ENCODE measurements at places on chromosomes 11 and 22.

GRCh38 chr11:17852246-17852645, 117.7 kb downstream of the KCNC1 start:
- no peak for DNase-seq

GRCh38 chr11:45264839-45265515, 21.2 kb downstream of the SYT13 start:
- peak; percentile 89 for DNase-seq

- DNase-seq, result no peak
Measured at GRCh38 chr11:13577881-13578280, 82.1 kb upstream of the PTH start.

- DNase-seq, result no peak
Measured at GRCh38 chr11:70437111-70437784, 38.9 kb downstream of the CTTN start.

- no peak for DNase-seq
Measured at GRCh38 chr22:48819961-48820360, 1007.7 kb downstream of the BRD1 start.

GRCh38 chr22:35558719-35559118, 18.1 kb downstream of the RASD2 start:
- DNase-seq, result no peak

- DNase-seq, result no peak
Measured at GRCh38 chr11:58994171-58994570, 54.9 kb downstream of the GLYATL1 start.

GRCh38 chr11:131827430-131827829, 457.0 kb downstream of the NTM start:
- no peak for DNase-seq

GRCh38 chr11:134685793-134686380, 273.8 kb upstream of the B3GAT1 start:
- no peak for DNase-seq

GRCh38 chr11:45149483-45150056, 3.1 kb downstream of the PRDM11 start:
- no peak for DNase-seq

DNA sequence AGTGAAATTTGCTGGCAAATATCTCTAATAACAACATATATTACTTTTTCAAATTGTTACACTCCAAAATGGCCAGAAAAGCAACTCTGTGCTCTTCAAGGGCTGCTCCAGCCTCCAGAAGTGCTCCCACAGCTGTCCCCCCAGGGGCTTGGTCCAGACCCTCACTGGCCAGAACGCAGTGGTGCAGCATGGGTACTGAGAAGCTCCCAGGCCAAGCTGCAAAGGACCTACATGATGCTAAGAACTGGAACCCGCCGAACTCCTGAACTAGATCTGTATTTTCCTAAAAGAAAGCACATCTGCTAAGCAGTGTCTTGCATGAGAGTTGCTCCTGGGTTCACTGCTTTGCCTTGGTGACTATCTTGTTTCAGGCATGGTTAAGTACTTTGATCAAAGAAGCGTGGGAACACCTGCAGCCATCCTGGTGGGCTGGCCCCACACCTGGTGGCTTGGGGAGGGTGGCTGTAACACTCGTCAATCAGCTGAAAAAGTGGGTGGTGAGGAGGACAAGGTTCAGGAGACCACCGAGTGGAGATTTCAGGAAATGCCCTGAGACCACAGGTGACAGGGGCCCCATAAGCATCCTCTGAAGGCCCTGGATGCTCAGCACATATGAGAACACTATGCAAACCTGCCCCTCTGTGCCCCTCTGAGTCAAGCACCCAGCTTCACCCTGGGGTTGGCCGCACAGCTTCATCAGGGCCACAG, 72.7 kb upstream of the PITPNB start:
- DNase-seq, result no peak

- no peak for DNase-seq
Measured at GRCh38 chr11:5274395-5274794, 4.7 kb upstream of the HBE1 start.

DNA sequence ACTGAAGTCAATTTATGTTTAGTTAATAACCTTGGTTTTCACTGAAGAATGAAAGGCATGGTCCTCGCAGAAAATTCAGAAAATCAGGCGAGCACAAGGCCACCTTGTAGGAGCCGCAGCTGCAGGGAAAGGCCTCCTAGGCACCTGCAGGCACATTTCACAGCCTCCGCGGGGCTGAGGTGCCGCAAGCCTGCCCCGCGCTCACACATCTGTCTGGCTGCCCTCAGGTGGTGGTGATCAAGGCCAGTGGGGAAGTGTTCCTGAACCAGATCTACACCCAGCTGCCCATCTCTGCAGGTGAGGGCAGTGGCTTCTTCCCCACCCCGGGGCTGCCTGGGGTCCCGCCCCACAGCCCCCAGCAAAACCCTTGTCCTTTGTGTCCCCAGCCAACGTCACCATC, 10.5 kb downstream of the MUC5AC start:
- DNase-seq, result no peak

DNA sequence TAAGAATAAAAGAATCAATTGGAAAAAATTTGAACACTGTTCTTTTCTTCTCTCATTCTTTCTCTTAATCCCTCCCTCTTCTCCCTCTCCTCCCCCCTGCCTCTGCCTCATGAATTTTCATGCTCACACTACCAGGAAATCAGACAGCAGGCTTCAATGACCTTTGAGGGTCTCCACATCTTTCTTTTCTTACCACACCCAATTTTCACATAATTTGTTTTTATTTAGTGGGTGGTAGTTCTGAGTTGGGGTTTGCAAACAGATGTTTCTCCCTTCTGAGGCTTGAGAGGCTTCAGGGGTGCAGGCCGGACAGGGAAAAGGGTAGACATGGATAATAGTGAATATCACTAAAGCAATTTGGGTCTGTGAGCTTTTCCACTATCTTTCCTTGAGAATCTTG, 95.5 kb downstream of the SPATA19 start:
- no peak for DNase-seq

DNA sequence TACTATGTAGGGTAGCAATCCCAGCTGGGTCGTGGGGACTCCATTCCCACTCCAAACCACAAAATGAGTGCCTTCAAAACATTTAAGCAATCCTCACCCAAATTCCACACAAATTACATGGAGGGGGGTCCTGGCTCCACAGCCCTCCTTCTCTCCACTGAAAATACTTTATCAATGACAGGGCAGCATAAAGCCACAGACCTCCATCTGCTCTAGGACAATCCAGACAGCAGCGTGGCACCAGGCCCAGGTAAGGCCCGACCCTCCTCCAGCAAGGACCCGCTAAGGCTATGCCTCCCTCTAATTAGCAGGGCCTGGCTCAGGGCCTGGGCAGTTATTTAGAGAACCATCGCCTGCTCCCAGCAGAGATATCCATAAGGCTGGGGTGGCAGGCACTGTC, at the start of gene PANX3:
PANX3 (plus strand) TSS at position 365 of the 400 bp plus-strand sequence. CDS start 129 bp downstream, outside the sequence.
- peak; percentile 24 for DNase-seq

GRCh38 chr22:42745118-42745517, 24.4 kb upstream of the A4GALT start:
- peak; percentile 14 for DNase-seq

DNA sequence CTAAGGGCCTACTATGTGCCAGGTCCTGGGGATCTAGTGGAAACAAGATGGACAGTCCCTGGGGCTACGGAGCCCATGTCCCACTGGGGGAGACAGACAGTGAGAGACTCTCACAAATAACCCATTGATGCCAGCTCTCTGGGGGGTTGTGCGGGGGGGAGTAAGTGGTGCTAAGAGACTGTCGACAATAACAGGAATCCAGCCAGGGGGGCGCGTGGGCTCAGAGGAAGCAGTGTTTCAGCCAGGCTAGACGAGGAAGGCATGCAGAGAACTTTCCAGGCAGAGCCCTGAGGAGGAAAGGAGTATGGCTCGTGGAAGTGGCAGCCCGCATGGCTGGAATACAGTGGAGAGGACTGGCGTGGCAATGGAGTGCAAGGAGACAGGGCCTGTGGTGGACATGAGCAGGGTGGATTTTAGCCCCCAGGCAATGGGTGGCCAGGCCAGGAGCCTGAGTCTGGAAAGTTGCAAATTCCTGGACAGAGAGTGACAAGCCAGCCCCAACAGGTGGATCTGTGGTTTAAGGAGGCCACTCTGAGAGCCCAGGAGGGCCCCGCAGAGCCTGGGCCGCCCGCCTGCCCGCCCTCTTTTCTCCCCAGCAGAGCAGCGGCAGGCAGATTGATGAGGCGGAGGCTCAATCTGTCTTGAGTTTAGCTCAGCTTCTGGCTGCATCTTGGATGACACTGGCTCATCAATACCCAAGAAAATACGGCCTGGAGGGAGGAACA, 40.0 kb upstream of the TCF20 start:
- DNase-seq, result no peak

DNA sequence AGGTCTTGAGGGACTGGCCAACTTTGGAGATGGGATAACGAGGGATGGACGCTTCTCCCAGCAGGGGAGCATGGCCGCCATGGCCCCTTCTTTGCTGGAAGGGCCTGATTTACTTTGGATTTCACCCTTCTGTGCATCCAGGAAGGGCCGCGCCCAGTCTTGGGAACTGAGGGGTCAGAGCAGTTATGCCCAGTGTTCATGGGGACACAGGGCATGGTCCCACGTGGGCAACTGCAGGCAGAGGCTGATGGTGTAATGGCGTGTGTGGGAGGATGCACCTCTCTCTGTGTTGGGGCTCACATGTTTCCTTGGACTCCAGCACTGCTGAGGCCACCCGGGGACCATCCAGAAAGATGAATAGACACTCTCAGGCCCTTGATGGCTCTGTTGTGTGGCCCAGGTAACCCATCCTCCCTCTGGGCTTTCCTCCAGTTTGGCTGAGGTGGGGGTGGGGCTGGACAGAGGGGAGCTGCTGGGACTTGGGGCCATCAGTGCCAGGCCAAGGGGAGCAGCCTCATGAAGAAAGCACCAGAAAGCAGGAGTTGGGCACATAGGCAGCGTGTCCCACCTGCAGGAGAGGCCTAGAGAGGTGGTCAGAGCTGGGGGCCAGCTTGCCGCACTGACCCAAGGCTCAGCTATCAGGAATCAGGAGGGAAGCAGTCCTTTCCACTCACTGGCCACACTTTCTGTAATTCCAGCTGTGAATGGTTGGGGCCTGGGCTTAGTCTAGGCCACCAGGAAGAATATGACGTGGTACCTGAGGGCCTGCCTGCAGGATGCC, 1033.9 kb downstream of the TBC1D22A start:
- no peak for DNase-seq

- no peak for DNase-seq
Measured at GRCh38 chr11:74072286-74072685, 63.4 kb upstream of the UCP3 start.

GRCh38 chr11:117842131-117842941, 17.8 kb upstream of the FXYD2 start:
- DNase-seq, result no peak

DNA sequence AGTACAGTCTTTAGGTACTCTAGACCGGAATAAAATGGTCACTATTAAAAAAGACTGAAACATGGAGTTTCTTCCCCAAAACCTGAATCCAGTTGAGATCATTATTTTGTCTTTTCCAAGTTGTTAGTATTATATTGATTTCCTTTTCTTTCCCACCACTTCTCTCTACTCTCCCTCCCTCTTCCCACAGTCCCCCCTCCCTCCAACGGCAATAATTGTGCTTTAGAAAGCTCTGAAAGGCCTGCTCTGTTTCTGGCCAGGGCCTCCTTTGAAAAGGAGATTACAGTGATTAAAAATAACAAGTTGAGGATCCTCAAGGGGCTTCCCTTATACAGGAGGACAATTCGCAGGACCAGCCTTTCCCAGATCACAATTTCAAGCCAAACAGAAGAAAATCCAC, 3.5 kb downstream of the SPON1 start:
- no peak for DNase-seq

- no peak for DNase-seq
Measured at GRCh38 chr11:112689851-112690250, 271.4 kb upstream of the NCAM1 start.

- DNase-seq, result no peak
Measured at GRCh38 chr22:47929073-47929472, 1166.6 kb downstream of the TBC1D22A start.

- DNase-seq, result no peak
Measured at GRCh38 chr22:32920734-32921133, 119.2 kb downstream of the TIMP3 start.

- no peak for DNase-seq
Measured at GRCh38 chr22:31211482-31211861, 626 bp upstream of the LIMK2 start.

GRCh38 chr11:90585491-90585890, 362.6 kb upstream of the CHORDC1 start:
- no peak for DNase-seq

DNA sequence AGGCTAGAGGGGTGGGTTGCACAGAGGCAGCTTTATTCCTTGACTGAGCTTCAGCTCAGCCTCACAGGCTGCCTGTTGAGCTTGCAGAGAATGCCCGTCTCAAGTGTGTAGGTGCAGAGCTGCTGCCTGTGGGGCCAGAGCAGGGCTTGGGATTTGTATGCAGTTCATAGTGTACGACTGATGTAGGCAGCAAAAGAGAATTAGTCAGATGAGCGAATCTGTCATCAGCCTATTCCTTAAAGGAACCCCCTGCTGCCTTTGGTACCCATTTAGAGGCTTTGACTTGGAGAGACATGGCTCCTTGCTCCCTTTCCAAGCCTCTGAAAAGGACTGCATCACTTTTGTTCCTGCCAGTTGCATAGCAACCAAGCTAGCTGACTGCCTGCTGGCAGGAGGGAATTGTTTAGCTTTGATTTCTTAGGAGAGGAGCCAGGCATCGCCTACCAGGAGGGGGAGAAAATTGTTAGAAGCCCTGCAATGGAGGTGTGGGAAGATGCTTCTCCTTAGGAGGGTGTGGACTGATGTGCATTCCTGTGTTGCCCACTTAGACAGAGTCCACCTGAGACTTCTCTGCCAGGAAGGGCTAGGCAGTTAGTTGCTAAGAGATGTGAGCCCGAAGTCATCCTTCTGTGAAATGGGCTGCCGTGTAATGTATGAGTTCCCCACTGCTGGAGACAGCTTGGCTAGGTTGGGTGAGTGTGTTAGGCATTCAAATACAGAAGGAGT, 10.9 kb downstream of the ACO2 start:
- DNase-seq, result peak; percentile 92

GRCh38 chr11:87451395-87451794, 413.7 kb downstream of the TMEM135 start:
- DNase-seq, result peak; percentile 9

GRCh38 chr11:89381094-89381493, 110.1 kb downstream of the NOX4 start:
- DNase-seq, result peak; percentile 95

- DNase-seq, result no peak
Measured at GRCh38 chr22:21064917-21065864, 19.4 kb downstream of the LRRC74B start.

DNA sequence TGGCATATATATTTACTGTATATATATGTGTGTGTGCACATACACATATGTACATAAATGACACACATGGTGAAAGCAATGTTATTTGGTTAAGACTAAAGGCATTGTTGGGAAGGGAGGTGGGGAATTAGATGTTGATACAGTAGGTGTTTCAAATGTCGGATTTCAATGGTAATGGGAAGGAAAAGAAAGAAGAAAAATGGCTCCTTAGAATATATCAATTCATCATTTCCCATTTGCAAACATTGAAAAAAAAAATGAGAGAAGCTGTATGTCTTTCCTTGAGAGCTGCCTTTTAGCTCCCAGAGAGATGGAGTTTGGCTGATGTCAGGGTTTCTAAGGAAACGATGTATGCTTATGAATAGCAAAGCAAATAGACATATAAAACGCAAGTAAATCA, 33.4 kb upstream of the ATXN10 start:
- DNase-seq, result no peak

Data from astrocyte of the spinal cord (primary cell).